ENCODE measurements at places on chromosomes 7 and 10.
A peak's percentile ranks its signal among the peaks of the same experiment; 100 is the strongest.

DNA sequence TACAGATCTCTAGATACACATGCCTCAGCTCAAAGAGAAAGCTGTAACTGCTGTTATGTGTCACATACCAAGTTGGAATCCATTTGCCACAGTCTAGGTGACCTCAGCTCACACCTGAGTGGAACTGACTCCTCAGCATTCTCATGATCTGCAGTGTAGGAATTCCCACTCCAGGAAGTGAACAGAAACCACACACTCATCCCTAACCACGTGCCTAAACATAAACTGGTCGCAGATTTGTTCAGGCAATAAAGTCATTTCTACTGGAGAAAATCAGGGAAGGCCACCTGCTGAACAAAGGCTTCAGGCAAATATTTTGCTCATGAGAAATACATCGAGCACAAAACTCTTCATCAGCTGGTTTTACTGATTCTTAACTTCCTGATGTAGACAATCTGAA lies 23.0 kb upstream of the ZMYND11 start:
- no peak for DNase-seq

- no peak for DNase-seq
Measured at GRCh38 chr10:57790703-57791102, 477.0 kb downstream of the IPMK start.

- DNase-seq: no peak
Measured at GRCh38 chr7:47183862-47184590, 397.9 kb downstream of the TNS3 start.

GRCh38 chr7:30594048-30594539 lies 584 bp upstream of the GARS1 start:
- DNase-seq: no peak

DNA sequence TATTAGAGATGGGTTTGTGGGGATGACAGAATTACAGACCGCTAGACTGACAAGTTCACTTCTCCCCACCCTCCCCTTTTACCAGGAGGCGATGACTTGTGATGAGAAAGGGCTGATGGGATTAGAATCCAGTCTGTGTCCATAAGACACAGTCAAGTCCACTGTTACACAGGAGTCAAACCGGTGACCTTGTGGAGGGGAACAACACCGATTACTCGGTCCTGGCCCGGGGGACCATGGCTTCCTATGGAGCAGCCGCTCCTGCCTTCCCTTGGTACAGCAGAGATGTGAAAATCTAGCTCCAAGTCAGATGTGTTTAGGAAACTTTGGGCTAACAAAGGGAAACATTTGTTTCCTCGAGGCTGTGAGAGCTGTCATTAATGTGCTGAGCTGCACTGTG lies 105.5 kb downstream of the ACTR3B start:
- no peak for DNase-seq

GRCh38 chr7:141167381-141167964 lies 93.6 kb downstream of the TMEM178B start:
- no peak for DNase-seq

DNA sequence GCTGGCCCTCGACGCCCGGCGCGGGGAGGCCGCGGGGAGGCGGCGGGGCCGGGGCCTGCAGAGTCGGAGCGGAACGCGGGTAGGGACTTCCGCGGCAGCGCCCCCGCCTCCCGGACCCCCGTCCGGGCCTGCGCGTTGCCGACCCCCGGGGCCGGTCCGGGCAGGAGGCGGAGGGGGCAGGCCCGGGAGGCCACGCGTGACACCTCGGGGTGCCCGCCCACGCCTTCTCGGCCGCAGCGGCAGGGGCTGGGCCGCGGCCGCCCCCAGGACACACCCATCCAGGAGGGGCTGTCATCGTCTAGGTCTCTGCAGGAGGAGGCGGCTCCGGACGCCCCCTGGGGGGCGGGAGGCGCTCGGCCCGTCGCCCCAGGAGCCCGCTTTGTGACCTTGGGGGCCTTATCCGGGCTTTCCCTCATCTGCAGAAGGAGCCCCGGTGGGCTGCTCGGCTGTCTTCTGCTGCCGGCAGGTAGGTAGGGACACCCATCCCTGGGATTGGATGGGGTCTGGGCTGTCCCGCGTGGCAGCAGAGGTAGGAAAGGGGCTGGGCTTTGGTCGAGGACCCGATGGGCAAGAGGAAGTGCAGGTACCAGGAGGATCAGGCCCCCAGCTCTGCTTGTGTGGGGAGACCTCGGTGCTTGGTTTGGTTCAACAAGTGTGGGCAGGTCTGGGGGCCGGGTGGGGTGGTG lies 569 bp downstream of the ZNF316 start:
- DNase-seq: peak; percentile 60

DNA sequence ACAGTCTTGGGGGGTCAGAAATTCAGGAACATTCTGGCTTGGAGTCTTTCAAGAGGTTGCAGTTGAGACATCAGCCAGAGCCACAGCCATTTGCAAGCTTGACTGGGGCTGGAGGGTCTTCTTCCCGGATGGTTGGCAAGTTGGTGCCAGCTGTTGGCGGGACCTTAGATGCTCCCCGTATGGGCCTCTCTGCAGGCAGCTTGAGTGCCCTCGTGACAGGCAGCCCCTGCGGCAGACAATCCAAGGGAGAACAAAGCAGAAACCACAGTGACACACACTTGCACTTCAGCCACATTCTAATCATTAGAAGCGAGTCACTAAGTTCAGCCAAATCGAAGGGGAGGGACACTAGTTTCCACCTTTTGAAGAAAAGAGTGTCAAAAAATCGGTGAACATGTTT lies 59.4 kb upstream of the MXI1 start:
- no peak for DNase-seq

- no peak for DNase-seq
Measured at GRCh38 chr7:148967032-148967372, 61.3 kb downstream of the PDIA4 start.

GRCh38 chr7:154882931-154883474 lies 119.9 kb downstream of the PAXIP1 start:
- DNase-seq: no peak

DNA sequence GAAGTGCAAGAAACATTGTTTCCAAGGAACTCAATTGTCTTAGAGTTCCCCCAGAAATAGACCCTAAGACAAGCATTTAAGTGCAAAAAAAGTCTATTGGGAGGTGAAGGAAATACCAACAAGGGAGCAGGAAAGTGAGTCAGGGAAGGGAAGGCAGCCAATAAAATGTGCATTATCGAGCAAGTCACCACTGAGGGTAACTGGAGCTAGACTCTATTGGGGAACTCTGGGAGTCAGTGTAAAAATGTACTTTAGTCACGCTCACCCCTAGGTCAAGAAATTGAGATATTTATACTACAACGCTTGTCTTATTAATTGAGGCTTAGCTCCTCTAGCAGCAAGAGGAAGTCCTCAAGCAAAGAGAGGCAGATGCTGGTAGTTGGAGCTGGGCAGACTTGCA lies 137.7 kb downstream of the RTKN2 start:
- DNase-seq: no peak

DNA sequence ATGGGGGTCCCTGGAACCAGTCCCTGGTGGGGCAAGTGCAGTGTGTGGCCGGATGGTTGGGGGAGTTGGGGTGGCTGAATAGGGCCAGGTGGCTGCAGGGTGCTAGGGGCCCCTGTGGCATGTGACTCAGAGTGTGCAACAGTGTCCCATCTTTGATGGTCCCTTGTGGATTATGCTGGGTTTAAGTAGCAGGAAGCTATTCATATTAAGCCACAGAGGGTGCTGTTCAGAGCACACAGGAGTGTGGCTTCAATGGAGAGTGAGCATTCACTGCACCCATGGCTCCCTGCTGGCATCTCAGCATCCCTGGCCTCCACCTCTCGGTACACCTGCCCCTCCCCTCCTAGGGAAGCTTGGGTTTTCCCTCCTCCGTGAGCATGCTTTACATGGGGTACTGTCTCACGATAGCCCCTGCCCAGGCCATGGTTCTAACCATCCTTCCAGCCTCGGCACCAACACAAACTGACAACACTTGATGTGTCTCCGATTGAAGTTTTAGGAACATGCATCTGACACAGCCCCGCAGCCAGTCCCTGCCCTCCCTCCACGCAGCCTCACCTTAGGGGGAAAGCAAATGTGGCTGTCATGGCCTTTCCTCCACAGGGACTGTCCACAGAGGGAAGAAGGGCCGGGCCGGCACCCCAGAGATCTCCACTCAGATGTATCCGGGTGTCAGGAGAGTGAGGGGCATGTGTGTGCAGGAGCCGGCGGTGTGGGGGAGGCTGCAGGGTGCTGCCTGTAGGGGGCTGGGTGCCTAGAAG lies 30.4 kb upstream of the PPIF start:
- DNase-seq: peak; percentile 48

DNA sequence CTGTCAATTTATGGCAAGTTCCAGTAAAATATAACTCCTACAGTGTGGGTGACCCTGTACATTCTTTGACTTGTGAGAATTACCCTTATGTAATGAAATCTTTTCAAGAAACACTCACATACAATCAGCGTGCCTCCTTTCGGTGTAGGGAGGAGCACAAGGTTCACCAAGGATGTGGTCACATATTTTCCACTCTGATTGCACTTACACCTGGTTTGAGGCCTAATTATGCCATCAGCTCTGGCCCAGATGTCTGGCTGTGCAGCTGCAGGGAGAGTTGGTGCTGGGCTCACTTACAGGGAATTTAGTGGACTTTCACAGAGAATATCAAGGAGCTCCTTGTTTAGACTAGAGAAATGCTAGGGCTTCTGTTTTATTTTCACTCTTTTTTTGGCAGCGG lies 146.0 kb upstream of the STEAP4 start:
- DNase-seq: no peak

DNA sequence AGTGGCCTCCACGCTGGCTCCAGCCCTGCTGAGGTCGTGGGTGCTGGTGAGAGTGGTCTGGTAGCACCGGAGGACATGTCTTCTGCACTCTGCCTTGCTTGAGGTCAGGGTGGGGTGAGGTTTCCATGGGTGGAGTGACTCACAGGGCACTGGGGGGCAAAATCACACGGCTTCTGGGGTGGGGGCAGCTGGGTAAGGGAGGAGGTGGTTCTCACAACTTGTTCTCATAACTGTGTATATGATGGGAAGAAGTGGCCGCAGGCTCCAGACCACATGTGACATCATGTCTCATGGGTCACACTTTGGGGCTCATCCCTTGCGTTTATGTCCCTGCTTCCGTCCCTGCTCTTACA lies 884 bp upstream of the PRF1 start:
- peak; percentile 73 for DNase-seq

DNA sequence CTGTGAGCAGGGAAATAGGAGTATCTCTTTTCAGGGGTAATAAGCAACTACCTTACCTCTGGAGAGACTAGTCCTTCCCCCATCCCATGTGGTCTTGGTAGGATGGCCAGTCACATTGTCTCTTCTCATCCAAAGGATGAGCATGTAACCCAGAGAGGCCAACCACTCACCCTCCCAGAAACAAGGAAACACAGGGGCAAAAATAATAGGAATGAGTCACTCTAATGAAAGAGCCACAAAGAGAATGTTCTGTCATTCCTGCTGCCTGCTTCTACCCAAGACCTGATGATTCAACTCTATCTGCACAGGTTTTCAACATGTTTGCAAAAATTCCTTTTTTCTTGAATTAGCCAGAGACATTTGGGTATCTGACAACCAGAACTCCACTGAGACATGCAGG lies 99.3 kb upstream of the NFE2L3 start:
- no peak for DNase-seq

DNA sequence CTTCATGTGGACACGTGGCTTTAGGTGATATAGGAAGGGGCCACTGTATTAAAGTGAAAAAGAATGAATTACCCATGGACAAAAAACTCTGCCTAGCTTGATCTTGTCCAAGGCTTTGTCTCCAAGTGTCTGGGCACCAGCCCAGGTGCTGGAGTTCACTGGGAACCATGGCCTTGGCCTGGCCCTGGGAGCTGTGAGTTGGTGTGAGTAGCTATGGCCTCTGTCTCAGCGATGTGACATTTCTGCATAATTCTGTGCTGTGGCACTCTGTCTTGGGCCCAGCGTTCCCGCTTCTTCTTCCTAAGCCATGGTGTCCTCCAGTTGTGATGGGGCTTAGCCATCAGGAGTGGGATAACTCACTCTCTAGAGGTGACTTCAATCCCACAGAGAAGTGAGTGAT lies 119.0 kb upstream of the PPP2R2D start:
- no peak for DNase-seq

Data from natural killer cell (primary cell).